Activated CD4-positive, CD25-positive, alpha-beta regulatory T cell (primary cell): ENCODE measurements at places on chromosomes 11 and 22.

DNA sequence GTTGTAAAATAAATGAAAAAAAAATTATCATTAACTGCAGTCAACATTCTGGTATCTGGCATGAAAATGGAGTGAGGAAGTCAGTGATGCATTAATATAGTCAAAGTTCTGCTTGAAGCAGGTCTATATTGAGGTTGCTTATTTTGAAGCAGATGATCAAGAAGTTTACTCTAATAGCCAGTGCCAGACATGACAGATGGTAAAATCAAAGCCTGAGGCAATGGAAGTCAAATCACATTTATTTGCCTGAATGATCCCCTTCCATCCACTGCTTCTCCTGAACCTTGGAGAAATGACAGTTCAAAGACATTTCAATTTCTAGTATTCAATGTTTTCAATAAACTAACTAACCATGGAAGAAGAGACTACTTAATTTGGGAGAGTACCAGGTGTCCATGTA lies 430.0 kb downstream of the FAM181B start:
- no peak for DNase-seq

DNA sequence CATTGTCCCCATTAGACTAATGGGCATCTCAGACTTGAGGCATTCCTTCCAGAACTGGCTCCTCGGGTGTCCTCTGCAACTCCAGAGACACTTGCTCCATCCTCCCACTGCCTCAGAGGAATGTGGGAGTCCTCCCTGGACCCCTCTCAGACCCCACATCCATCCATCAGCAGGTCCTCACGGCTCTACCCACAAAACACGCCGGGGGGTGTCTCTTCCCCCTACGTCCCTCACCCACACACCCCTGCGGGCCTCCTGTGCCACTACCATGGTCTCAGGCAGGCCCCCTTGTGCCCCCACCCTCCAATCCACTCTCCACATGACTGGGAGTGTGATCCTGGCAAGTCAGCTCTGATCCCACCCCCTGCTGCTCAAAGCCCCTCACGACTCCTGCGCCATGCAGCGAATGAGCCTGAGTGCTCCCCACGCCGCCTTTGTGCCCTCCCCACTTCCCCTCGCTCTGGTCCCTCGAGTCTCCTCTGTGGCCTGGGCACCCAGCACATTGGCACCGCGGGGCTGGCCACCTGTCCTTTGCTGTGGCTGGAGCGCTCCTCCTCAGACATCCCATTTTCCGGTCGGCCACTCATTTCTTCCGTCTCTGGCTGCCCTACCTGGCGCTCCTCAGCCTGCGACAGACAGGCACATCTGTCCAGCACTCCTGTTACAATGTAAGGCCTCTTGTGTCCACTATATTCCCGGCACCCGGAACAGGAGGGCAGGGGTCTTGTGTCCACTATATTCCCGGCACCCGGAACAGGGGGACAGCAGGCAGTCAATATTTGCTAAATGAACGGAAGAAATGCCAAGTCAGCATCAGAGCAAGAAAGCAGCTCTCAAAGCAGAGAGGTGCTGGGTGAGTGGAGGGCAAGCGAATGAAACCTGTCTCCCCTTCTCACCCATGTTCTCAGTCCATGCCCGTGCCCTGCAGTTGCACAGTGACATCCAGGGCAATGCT lies 14.2 kb upstream of the MOB2 start:
- no peak for DNase-seq

DNA sequence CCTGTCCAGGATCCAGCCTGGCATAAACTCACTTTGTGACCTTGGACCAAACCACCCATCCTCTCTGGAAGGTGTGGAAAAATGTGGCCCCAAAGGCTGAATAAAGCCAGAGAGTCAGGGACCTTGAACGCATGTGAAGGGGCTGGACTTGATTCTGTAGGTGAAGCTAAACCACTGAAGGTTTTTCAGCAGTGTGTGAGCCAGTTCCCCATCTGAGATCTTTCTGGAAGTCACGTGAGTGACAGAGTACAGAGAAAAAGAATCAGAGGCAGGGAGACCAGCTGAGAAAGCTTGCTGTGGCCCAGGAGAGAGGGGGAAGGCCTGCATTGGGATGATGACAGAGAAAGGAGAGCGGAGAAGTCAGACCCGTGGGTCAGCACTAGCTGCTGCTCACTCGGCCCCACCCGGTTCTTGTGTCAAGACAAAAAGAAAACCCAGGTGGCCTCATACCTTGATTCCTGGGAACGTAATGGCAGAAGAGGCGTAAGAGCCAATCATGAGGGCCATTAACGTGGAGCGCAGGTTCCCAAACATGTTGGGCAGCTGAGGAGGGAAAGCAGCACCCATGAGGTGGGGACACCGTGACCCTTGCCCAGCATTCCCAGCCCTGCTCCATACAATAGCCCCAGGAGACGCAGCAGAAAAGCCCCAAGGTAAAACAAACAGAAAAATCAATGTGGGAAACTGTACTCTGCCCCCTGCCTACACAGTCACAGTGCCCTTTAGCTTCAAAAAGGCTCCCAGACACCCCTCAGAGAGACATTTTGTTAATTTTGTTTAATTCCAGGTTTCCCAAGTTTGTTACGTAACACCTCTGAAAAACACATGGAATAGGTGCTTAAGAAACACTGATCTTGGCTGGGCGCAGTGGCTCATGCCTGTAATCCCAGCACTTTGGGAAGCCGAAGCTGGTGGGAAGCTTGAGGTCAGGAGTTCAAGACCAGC lies 17.9 kb downstream of the SLC43A1 start:
- no peak for DNase-seq

DNA sequence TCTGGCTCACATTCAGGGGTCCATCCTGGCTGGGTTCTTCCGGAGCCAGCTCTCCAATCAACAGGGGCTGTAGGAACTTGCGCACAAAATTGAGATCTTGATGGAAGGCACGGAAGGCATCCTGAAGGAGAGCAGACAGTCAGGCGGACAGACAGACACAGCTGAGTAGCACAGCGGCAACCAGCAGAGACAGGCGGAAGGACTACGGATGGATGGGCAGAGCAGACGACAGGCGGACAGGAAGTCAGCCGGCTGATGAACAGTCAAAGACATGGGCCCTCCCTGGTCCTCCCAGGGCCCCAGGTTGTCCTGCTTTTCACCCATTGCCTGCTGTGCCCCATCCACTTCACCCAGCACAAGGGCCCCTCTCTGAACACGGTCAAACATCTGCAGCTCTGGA lies 11.3 kb downstream of the FADS3 start:
- no peak for DNase-seq

DNA sequence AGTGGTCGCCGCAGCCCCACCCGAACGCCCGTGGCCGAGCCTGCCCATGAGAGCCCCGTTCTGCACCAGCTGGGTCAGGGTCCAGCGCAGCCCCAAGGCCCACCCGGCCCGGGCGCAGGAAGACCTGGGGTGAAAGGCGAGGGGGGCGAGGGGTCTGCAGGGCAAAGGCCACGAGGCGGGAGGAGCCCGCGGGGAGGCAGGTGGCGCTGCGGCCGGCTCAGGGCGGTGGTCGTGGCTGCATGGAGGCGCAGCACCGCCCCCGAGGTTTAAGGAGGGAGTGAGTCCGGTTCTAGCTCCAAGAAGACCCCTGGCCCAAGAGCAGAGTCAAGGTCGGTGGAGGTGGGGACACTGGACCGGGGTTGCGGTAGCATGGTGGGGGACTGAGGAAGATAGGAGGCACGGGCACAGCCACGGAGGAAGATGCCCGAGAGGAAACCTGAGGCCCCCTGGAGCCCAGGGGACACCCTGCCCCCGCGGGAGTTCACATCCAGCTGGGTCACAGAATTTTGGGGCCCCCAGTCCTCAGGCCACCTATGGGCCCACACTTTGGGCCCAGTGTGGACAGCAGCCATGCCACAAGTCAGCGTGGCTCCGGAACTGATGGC lies 514 bp upstream of the HDAC10 start:
- no peak for DNase-seq

DNA sequence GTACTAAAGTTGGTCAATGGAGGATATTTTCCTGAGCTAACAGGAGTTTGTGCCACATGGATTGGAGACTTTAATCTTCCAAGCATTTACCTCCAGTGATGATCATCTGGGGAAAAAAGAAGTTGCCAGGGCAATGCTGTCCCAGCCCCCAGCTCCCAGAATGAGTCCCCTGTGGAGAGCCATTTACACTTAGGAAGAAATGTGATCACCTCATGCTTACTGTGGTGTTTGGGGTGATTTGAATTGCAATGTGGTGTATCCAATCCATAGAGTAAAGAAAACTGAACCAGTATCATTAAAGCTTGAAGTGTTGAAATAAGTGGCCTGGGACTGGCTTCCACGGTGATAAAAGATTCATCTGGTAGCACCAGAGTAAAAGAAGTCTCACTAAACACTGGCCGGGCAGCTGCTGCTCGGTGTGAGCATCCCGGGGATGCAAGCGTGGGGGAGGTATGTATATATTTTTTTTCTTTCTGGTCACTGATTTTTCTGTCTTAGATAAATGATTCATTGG lies 117.2 kb upstream of the NTM start:
- no peak for DNase-seq

DNA sequence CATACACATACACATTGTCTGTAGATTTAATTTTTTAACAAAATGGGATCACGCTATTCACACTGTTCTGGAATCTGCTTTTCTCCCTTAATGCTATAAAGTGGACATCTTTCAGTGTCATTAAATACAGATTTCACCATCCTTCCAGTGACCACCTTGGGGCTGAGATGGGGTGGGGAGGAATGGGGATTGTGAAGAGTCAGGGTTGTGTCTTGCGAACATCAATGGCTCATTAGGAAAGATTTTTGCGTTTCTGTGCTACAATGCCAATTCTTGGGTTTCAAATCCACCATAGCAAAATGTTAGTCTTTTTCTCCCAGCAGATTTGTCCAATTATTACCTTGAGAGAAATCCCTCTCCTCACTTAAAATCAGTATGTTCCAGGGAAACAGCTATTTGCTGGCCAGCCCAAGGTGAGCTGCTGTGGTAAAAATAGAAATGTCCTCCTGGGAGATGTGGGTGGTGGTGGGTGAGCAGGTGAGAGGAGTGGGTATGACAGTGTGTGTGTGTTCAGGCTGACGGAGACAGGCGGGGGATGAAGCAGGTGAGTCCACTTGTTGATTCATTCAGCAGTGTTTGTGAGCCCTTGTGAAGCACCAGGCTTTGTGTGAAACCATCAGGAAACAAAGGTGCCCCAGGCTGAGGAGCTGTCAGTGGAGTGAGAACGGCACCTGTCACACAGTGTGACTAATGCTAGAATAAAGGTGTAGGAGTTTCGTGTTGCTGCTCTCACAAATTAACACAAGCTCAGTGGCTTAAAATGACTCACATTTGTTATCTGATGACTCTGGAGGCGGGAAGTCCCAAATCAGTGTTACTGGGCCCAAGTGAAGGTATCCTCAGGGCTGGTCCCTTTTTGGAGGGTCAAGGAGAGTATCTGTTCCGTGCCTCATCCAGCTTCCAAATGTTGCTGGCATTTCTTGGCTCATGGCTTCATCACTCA lies 1.7 kb upstream of the CBX6 start:
- DNase-seq: no peak

DNA sequence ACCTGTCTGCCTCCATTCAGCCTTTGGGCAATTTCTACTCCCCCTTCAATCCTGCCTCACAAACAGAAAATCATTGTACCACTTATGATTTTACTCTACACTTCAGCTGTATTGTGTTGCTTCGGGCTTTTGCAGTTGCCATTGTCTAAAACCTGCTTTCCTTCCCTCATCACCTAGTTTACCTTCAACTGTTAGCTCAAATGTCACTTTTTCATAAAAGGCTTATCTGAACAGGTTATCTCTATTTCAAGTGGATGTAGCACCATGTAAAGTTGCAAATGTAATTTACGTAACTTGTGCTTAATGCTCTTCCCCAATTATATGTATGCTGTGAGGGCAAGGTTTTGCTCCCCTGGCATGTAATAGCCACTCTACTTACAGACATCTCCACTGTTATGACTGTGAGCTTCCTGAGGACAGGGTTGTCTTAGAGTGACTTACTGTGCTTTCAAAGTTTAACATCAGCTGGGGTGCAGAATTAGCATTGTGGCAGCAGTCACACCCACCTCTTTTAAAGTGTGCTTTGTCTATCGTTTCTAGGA lies 5.4 kb downstream of the RPS25 start:
- DNase-seq: no peak

GRCh38 chr22:28064920-28065319 lies 145.9 kb upstream of the PITPNB start:
- DNase-seq: no peak

DNA sequence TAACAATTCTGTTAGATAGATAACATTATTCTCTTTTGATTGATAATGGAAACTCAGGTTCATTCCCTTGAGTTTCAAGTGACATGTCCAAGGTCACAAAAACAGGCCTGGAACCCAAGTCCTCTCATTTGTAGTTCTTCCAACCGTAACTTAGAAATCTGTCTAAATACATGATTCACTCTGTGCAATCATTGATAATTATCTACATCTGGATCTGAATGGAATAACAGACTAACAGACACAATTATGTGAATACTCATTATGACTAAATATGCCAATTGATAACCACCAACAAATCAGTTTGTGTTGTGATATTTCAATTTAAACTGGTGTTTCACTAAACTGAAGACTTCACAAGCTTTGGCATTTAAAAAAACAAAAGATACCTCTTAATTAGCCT lies 71.0 kb downstream of the RBFOX2 start:
- DNase-seq: no peak

DNA sequence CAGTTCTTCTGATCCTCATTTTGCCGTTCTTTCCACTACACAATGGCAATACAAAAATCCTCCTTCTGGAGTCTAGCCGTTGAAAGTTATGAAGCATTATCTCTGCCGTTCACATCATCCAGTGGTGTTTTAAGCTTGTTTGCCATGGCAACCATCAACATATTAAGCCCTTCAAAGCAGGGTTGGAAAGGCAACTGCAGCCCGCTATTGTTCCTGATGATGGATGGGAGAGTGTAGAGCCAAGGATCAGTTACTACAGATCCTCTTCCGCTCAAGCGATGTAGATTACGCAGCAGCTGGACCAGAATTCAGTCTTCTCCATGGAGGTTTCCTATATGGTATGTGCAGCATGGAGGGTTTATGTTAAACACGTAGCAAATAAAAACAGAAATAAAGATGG lies 352.7 kb downstream of the NTM start:
- no peak for DNase-seq

DNA sequence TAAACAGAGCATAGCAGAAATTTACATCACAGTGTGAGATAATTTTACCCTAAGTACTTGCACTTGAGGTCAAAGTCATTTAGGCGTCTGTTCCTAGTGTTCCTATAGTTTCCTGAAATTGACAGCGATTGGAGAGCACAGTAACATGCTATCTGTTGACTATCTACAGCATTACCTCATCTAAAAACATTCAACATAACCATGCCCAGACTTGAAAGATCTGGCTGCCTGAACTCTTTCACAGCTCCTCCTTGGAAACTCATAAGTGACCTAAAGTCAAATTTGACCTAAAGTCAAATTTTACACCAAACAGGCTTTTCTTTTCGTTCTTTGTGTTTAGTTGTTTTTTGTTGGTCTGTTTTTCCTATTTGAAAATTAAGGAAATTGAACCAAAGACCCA lies 233.8 kb upstream of the UBASH3B start:
- DNase-seq: no peak

- DNase-seq: no peak
Measured at GRCh38 chr22:36894266-36894665, 19.2 kb upstream of the CSF2RB start.

GRCh38 chr22:30602049-30602448 lies 4.9 kb upstream of the TCN2 start:
- no peak for DNase-seq

GRCh38 chr11:73239571-73240189 lies 21.6 kb downstream of the P2RY2 start:
- DNase-seq: no peak

GRCh38 chr11:77170107-77170506 lies 42.1 kb downstream of the MYO7A start:
- no peak for DNase-seq

GRCh38 chr11:115321605-115322289 lies 182.5 kb downstream of the CADM1 start:
- DNase-seq: no peak

- DNase-seq: no peak
Measured at GRCh38 chr11:35464308-35464707, 45.0 kb upstream of the SLC1A2 start.
